ENCODE measurements at places on chromosomes 16 and 17.

DNA sequence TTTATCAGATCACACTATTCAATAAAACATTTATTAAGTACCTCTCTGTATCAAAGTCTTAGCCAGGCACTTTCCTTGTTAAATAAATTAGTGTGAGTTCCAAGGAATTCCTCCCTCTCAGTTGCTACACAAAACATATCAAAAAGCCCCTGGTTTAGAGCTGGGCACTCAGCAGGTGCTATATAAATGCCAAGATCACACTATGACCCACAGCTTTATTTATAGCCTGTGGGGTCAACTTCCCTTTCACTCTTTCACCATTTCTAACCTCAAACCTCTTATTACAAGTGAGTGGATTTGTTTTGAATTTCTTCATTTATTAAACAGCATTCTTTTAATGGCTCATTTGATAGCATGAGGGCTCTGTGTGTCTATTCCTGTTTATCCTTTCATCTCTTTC, 112.6 kb upstream of the MPHOSPH6 start:
- no peak for DNase-seq

DNA sequence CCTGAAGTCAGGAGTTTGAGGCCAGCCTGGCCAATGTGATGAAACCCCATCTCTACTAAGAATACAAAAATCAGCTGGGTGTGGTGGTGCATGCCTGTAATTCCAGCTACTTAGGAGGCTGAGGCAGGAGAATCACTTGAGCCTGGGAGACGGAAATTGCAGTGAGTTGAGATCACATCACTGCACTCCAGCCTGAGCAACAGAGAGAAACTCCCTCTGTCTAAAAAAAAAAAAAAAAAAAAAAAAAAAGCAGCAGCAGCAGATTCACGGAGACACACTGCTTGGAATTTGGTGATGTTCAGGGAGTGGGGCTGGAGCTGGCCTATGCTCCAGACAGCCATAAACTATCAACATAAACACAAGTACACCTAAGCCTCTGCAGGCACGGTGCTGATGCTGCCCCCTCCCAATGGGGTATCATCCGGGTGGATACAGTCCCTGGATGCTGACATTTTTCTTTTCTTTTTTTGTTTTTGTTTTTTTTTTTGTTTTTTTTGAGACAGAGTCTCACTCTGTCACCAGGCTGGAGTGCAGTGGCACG, 39.6 kb upstream of the RHOT1 start:
- no peak for DNase-seq

DNA sequence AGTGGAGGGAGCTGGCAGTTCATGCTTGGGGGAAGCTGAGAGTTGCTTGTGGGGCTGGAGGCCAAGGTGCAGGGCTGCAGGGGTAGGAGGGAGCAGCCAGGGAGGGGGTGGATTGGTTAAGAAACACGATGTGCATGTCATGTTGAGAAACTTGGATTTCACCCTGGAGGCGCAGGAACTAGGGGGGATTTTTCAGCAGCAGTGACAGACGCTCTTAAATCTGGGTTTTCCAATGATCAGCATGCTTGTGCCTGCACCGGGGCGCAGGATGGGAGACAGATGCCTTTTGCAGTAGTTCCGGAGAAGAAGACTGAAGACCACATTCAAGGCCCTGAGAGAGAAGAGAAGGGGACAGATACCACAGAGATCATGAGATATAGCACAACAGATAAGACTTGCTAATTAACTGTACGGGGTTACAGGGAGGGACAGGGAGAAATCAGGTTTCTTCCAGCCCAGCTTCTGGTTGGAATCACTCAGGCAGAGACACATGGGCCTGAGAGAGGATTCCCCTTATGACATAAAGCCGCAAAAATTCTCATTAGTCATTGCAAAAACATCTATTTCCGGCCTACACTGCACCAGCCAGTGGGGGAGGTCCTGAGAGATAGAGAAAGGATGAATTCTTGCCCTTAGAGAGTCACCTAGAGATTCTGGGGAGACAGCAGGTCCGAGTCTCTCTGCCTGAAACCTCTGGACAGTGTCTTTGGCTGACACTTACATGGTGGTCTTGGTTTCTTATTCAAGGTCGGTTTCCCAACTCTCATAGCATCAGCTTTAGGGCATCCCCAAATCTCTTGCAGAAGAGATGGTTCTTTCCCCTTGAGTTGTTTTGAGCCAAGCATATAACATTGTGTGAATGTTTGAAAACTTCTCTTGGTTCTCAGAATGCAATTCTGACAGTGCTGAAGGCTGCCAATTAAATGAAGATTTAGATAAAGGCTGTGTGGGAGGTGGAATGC, 27.1 kb downstream of the CDH13 start:
- DNase-seq: peak; percentile 47

- no peak for DNase-seq
These were observed 160.7 kb downstream of the IRX5 start for GRCh38 chr16:55091213-55091870.

DNA sequence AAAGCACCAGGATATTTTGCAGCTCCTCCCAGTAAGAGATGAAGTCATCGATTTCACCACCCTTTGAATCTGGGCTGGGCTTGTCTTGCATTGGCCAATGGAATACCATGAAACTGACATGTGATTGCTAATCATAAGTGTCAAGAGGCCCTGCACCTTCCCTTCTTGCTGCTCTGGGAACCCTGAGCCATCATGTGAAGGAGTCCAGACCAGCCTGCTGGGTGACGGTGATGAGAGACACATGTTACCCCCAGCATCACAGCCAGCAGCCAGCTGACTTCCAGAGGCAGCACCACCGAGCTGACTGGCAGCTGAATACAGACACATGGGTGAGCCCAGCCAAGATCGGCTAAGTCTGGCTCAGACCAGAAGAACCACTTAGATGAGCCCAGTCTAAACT, 43.6 kb upstream of the CACNG4 start:
- no peak for DNase-seq

- no peak for DNase-seq
These were observed 476.8 kb upstream of the CDH11 start for GRCh38 chr16:65598621-65599020.

GRCh38 chr16:48629531-48629930, 19.6 kb upstream of the N4BP1 start:
- no peak for DNase-seq

GRCh38 chr16:4703906-4704305, 10.5 kb downstream of the NUDT16L1 start:
- DNase-seq: no peak

DNA sequence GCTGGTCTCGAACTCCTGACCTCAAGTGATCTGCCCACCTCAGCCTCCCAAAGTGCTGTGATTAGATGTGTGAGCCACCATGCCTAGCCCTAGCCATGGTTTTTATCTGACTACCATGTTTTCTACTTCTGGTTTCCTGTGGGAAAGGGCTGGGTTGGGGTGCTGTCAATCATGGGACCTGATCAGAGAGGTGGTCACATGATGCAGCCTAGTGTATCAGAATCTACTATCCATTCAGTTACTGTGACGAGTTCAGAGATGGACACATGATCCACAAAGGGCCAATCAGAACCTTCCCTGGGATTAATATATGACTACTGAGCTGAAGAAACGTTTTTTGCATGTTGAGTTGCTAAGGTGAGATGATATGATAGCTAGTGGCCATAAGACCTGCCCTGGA, 59.1 kb downstream of the ABCC6 start:
- DNase-seq: no peak

DNA sequence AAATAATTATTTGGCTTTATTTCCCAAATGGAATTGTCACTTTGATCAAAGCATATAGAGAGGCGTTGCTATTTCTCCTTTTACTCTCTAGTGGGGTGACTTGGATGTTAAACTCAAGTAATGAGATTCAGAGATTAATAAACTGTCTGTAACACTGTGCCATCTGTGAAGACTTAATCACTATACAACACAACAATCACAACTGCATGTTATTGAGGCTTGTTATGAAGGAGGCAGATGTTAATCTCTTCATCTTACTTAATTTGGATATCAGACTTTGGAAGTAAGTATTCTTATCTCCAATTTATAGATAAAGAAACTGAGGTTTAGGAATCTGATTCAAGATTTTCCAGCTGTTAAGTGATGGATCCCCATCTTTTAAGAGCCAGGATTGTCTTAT, 132.5 kb downstream of the CNTNAP4 start:
- no peak for DNase-seq

DNA sequence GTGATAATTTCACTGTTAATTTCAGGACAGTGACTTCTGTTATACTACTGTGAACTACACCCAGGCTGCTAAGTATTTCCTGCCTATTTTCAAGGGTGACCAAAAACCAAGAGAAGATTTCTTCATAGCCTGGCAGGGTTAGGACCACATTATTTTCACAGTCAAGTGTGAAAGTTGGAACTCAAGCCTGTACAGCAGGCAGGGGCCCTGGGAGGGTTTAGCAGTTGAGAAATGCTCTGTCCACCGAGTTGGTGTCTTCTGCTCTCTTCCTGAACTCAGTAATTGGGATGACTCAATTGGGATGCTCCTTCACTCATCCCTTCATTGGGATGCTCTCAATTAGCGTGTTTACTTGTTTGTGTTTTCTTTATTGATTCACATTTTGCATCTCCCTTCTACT, 347.3 kb upstream of the CDH11 start:
- no peak for DNase-seq

GRCh38 chr16:23015580-23015979, 133.7 kb downstream of the USP31 start:
- DNase-seq: no peak

- peak; percentile 52 for DNase-seq
These were observed at the start of gene CA4 for GRCh38 chr17:60149691-60150582. TSS of gene CA4 (plus strand) at chr17:60149973. CDS start at chr17:60150035, 62 bp downstream.

GRCh38 chr17:13576661-13577526, 24.8 kb downstream of the HS3ST3A1 start:
- no peak for DNase-seq

DNA sequence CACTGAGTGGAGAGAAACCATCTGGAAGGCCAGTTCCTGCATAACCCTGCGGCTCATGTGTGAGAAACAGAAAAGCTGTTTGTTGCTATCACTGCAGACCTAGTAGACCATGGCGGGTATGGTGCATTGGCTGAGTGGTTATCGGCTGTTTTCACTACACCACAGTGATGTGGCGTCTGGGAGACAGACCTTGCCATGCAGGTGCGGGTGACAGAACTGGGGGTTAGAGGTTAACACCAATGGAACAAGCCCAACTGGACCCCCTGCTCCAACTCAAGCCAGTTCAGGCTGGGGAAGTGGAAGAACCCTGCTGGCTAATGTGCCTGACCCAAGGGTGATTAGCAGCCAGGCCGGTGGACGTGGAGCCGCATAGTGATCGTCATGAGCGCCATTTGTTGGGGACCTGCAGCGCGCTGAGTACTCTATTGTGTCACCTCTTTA, 91.9 kb downstream of the IRF8 start:
- peak; percentile 48 for DNase-seq

DNA sequence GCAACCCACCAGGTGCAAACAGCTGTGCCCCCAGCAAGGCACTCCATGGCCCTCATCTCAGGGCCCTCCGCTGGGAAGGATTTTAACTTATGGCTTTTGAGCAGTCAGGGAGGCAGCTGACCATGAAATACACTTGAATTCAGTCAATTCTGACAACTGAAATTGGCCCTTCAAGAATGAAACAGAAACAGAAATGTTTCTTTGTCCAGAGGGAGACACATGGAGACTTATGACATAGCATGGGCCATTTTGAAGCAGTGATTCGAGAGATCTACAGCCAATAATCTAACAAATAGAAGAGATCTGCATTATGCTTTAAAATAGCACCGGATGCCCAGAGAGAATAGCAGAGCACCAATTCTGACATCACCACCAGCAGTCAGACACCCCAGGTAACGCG, 7.5 kb downstream of the CACNG1 start:
- DNase-seq: peak; percentile 49

GRCh38 chr17:75244133-75244866, 17.1 kb downstream of the GGA3 start:
- peak; percentile 78 for DNase-seq

All from GM13976 (cell line).